Fibroblast of skin of back (primary cell): ENCODE measurements at places on chromosomes 2 and 18.

- DNase-seq, result no peak
These were observed 33.4 kb downstream of the SLC66A2 start for GRCh38 chr18:79917853-79918614.

- no peak for DNase-seq
These were observed 126.8 kb downstream of the MEIS1 start for GRCh38 chr2:66561645-66562303.

DNA sequence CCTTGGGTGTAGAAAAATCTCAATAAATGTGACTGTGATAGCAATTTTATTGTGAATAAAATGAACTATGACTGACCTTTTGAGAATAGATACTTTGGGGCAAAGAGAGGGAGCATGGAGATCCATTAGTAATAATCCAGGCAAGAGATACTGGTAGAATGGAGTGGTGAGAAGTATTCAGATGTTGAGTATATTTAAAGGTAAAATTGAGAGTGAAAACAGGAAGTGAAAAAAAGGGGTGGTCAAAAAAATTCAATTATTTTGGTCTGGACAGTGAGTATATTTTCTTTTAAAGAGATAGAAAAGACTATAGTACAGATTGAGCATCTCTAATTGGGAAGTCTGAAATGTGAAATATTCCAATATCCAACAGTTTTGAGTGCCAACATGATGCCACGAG lies 1515.6 kb upstream of the NXPH2 start:
- DNase-seq, result no peak

GRCh38 chr2:9815076-9815475 lies 28.2 kb upstream of the TAF1B start:
- no peak for DNase-seq

GRCh38 chr18:48820483-48821250 lies 130.1 kb downstream of the SMAD7 start:
- no peak for DNase-seq
